ENCODE measurements at places on chromosomes 13 and 19. TPM values are rescaled to one million over a fixed set of nuclear protein-coding genes. Genes with fewer than 3 reads are reported as not detected.

The CTXN1 gene
- total RNA-seq = 3.3 TPM

The HSH2D gene
- not detected for total RNA-seq

The PSG4 gene
- total RNA-seq = 0.47 TPM

The ZNF442 gene
- 1.8 TPM for total RNA-seq

The OVOL3 gene
- not detected for total RNA-seq

The UBAC2 gene
- 30.0 TPM for total RNA-seq

The LILRB5 gene
- not detected for total RNA-seq

The NLRP7 gene
- total RNA-seq = not detected

The PCDH20 gene
- not detected for total RNA-seq

The CEACAM1 gene
- total RNA-seq = 0.38 TPM

The TMC4 gene
- total RNA-seq = not detected

The BST2 gene
- 110 TPM for total RNA-seq

The CABP5 gene
- not detected for total RNA-seq

The GNA15 gene
- total RNA-seq = not detected

The ZNF43 gene
- total RNA-seq = 7.0 TPM

The CGB5 gene
- not detected for total RNA-seq

The ASPDH gene
- not detected for total RNA-seq

The ADGRL1 gene
- total RNA-seq = 3.7 TPM

The PDX1 gene
- total RNA-seq = not detected

The ACTMAP gene
- total RNA-seq = 1.0 TPM

The SLITRK6 gene
- not detected for total RNA-seq

The TSHZ3 gene
- total RNA-seq = 3.6 TPM

The RGL3 gene
- 0.27 TPM for total RNA-seq

The GRIK5 gene
- total RNA-seq = 0.18 TPM

The FFAR3 gene
- total RNA-seq = not detected

The RCBTB2 gene
- 8.2 TPM for total RNA-seq

The ZNF560 gene
- 0.47 TPM for total RNA-seq

The CELF5 gene
- not detected for total RNA-seq

The ATP4A gene
- total RNA-seq = not detected

The LGALS7B gene
- total RNA-seq = not detected

The GCDH gene
- total RNA-seq = 16.5 TPM

The ZNF587 gene
- total RNA-seq = 26.0 TPM

The TNFSF9 gene
- 0.99 TPM for total RNA-seq

The ELSPBP1 gene
- not detected for total RNA-seq

The ZNF738 gene
- total RNA-seq = 4.1 TPM

The IRGC gene
- total RNA-seq = not detected

The ANGPTL8 gene
- total RNA-seq = not detected

The KIR3DL1 gene
- total RNA-seq = not detected

The KPTN gene
- total RNA-seq = 4.2 TPM

The NAPSA gene
- not detected for total RNA-seq

The PLIN4 gene
- under 0.01 TPM for total RNA-seq

The ZNF285 gene
- total RNA-seq = 2.8 TPM

The GPR4 gene
- 4.2 TPM for total RNA-seq

The ZNF223 gene
- total RNA-seq = 3.7 TPM

The UPK1A gene
- total RNA-seq = not detected
